ENCODE measurements at places on chromosomes 3 and 15. TPM values are rescaled to one million over a fixed set of nuclear protein-coding genes. Genes with fewer than 3 reads are reported as not detected.

GRCh38 chr3:40969341-40969740 lies 230.0 kb upstream of the CTNNB1 start:
- DNase-seq: no peak

DNA sequence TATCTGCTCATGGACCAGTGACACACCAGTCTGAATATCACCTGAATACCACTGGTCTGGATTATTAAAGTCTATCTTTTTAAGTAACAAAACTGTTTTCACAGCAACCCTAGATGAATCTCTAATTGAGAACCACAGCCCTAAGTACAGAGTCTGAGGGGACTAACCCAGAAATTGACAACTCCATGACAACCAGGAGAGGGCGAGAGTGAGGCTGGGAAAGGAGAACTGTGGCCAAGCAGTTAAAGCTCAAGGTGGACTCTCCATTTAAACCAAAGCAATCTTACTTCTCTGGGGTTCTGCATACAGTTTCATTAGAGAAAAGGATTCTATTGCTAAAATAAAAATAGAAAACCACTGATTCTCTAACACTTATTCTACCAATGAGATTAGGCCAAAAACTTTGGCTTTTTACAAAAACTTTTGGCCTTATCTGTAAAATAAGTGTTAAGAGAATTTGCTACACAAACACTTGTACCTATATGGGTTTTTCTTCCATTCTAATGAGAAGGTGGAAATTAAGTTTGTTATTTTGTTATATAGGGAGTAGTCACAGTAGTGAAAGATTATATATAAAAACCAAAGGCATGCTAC lies 11.4 kb downstream of the NEK10 start:
- DNase-seq: peak; percentile 45

DNA sequence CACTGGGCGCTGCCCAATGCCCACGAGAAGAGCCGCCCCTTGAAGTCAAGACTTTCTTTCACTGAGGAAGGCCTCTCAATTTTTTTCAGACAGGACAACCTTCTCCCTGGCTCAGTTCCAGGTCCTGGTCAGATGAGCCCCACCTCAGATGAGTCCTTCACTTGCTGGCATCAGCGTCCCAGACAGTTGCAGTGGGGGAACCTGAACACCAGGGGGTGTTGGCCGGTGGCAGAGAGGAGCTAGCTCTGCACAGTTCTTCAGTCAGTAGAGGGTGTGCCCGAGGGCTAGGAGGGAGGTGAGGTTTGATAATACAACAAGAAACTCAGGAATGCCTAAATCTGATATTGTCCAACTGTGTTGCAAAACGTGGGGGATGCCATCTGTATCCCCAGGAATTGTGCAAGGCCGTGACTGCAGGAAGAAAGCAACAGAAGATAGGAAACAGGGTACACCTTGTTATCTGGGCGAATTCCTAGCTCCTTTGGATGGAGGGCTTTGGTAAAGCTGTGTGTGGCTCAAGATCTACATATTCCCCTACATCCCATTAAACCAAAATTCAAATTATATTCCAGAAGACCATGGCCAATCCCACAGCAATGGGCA lies 34.3 kb downstream of the CCR3 start:
- peak; percentile 1 for DNase-seq

- no peak for DNase-seq
Observed at GRCh38 chr3:145243875-145244274, 917.1 kb downstream of the PLOD2 start.

- DNase-seq: no peak
Observed at GRCh38 chr3:121988146-121988545, 33.9 kb downstream of the ILDR1 start.

CTDSPL gene
- 47.4 TPM for total RNA-seq

MON1A gene
- total RNA-seq: 12.1 TPM

FBXL2 gene
- total RNA-seq: 23.2 TPM

CYB561D2 gene
- 18.3 TPM for total RNA-seq

Data from G401 (cell line).